ENCODE measurements at places on chromosomes 7 and 10.
A peak's percentile ranks its signal among the peaks of the same experiment; 100 is the strongest.

GRCh38 chr10:188546-188945 is 53.3 kb downstream of the ZMYND11 start:
- no peak for DNase-seq

GRCh38 chr7:83546586-83546985 is 102.4 kb downstream of the SEMA3E start:
- no peak for DNase-seq

GRCh38 chr10:103829838-103830465 is 25.4 kb downstream of the SH3PXD2A start:
- no peak for DNase-seq

DNA sequence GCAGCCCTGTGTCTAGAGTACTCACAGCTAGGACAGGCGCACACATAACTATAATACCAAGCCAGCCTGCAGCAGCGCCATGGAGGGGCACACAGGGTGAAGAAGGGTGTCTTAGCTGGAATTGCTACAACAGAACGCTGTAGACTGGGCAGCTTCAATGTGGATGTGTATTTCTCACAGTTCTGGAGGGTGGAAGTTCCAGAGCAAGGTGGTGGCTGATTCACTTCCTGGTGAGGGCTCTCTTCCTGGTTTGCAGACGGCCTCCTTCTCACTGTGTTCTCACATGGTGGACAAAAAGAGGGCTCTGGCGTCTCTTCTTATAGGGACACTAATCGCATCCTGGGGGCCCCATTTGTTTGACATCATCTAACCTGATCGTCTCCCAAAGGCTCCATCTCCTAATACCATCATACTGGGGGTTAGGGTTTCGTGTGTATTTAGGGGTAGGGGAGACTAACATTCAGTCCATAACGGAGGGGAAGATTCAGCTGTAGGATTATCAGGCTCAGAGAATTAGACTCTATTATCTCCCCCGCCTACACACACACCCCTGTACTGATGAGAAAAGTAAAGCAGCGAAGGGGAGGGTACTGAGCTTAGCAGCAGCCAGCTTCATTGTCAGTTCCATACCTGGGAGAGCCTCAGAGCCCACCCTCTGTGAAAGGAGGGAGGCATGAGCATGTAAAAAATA is 289.1 kb downstream of the CCDC3 start:
- DNase-seq, result no peak

GRCh38 chr7:77466450-77466849 is 50.3 kb upstream of the GSAP start:
- DNase-seq, result no peak

- DNase-seq, result no peak
These were observed 28.4 kb upstream of the CDHR3 start for GRCh38 chr7:105934572-105935185.

DNA sequence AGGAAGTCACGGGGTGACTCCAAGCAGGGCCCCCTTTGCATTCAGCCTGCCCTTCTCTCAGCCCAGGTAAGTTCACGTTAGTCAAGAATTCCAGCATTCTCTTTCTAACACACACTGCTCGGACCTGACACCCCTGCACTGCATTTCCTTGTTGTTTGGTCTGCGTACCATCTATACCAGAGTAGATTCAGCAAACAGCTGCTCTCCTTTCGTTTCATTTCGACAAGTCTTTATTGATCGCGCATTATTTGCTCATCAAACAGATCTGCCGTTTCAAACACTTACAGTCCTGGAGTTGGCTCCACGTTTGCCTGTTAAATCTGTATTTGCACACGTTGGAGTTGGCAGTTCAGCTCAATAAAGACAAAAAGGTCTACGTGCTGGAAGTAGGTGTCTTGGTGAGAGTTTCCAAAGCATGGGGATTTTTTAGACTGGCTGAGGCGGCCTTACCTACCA is 495.1 kb downstream of the RPS24 start:
- DNase-seq, result no peak

DNA sequence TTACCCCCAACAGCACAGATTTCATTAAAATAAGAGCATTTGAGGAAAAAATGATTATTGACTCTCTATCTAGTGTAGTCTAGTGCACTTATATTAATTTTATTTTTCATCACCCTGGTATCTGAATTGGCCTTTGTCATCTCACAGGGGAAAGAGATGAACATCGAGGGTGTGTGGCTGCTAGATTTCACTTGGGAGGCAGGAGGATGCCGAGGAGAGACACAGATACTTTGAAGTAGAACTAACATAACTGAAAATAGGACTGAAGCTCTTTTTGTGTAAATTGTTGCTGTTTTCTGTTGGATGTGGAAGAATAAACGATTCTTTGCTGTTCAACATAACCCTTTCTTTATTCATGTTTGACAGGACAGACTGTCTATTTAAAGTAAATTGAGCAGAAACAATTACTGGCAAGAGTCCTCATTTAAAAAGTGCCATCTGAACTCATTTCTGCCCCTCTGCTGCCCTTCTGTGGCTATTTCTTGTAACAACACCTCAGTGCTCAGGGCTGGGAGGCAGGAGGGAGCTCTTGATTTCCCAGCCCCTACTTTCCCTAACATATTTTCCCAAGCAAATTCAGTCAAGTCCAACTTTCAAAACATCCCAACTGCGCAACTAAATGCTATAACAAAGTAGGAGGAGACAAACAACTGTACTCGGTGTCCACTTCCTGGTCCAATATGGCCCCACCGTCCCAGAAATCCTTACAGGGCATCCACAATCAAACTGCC is 15.6 kb downstream of the LYZL1 start:
- peak; percentile 79 for DNase-seq

GRCh38 chr7:116679500-116679899 is 7.5 kb downstream of the MET start:
- no peak for DNase-seq

DNA sequence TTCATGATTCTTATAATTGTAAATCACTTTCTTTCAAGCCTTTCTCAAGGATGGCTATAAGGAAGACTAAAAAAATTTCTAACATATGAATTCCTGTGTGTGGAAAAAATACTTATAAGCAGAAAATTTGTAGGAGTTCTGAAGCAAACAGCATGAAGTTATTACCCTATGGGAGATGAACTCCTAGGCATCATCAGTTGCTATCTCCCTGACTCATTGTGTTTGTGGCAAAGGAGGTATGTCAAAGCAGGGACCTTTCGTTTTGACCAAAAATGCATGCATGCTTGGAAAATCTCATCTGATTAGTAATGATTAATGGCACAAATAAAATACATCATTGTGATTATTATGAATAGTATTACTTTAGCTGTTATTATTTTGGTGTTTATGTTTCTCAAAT is 59.4 kb downstream of the CALCR start:
- DNase-seq, result no peak

DNA sequence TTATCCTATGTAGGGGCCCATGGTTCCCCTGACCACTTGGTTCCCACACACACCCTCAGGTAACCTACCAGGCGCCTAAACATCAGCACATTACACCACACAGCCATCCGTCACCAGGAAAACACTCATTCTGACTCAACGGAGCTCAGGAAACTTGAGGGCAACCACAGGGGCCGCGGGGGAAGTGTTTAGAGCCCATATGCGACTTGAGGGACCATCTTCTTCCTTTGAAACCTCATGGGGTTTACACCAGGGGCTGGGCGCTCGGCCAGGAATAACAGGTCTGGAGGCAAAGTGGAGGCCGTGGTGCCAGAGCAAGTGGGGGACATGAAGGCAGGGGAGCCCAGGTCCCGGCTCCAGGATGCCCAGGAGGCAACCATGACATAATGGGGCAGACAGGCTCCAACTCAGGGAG is 1.5 kb downstream of the STX1A start:
- no peak for DNase-seq
